ENCODE measurements at places on chromosomes 6 and 20.

DNA sequence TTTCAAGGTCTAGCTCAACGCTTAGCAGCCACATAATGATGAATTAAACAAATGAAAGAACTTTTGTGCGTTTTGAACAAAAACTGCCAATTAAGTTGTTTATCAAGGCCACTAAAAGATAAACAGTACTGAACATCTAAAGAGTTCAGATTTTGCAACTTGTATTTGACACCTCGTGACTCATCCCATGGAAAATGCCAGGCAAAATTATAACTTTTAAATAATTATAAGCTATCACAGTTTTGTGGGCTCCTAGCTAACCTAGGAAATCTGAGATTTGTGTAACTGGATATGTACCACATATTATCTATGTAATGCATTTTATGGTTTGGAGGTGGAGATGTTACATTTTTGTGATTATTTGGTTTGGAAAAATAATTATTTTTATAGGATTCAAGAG is 9.6 kb upstream of the BAG2 start:
- DNase-seq: no peak

DNA sequence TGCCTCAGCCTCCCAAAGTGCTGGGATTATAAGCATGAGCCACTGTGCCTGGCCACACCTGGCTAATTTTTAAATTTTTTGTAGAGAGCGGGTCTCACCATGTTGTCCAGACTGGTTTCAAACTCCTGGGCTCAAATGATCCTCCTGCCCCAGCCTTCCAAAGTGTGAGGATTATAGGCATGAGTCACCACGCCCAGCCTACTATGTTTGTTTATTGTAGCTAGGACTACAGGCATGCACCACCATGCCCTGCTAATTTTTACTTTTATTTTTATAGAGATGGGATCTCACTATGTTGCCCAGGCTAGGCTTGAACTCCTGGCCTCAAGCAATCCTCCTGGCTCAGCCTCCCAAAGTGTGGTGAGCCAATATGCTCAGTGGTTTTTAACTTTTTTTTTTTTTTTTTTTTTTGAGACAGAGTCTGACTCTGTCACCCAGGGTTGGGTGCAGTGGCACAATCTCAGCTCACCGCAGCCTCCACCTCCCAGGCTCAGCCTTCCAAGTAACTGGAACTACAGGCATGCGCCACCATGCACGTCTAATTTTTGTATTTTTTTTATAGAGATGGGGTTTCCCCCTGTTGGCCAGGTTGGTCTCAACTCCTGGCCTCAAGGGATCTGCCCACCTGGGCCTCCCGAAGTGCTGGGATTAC is 12.0 kb upstream of the DDX43 start:
- DNase-seq: no peak

- DNase-seq: no peak
Measured at GRCh38 chr20:48319943-48320584, 507.7 kb downstream of the PREX1 start.

GRCh38 chr20:11403711-11404110 is 514.0 kb upstream of the BTBD3 start:
- DNase-seq: no peak

GRCh38 chr6:79152269-79152737 is 74.2 kb upstream of the PHIP start:
- no peak for DNase-seq

- DNase-seq: no peak
Measured at GRCh38 chr6:52570291-52570700, 6.6 kb downstream of the TRAM2 start.

DNA sequence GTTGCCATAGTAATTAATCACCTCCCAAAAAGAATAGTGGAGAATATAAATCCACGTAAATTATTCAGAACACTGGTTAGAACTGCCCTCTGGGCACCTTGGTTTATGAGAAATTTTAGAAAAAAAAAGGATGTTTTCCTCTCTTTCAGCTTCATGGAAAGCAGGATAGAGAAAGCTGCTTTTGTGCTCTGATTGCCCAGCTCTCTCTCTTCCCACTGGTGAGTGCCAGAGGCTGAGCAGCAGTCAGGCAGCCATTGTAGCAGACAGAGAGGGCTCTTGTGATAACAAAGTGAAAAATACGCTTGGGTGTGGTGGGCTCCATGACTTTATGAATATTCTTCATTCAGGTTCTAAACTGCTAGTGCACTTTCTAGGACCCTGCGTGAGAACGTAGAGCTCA is 26.4 kb downstream of the SLC35F1 start:
- no peak for DNase-seq
